D341Med (cell line): ENCODE measurements at places on chromosomes 12 and 14.

- DNase-seq: peak; percentile 33
Measured at GRCh38 chr12:72075401-72075800, 136.8 kb downstream of the TPH2 start.

GRCh38 chr12:108665608-108666202 is 32.0 kb upstream of the SELPLG start:
- no peak for DNase-seq

- no peak for DNase-seq
Measured at GRCh38 chr14:102927878-102928411, 5.5 kb downstream of the AMN start.

- no peak for DNase-seq
Measured at GRCh38 chr12:60174941-60175340, 579.1 kb downstream of the SLC16A7 start.
